ENCODE measurements at places on chromosomes 11 and 22.

GRCh38 chr11:105202844-105203548, 63.4 kb upstream of the CARD18 start:
- peak; percentile 3 for DNase-seq

DNA sequence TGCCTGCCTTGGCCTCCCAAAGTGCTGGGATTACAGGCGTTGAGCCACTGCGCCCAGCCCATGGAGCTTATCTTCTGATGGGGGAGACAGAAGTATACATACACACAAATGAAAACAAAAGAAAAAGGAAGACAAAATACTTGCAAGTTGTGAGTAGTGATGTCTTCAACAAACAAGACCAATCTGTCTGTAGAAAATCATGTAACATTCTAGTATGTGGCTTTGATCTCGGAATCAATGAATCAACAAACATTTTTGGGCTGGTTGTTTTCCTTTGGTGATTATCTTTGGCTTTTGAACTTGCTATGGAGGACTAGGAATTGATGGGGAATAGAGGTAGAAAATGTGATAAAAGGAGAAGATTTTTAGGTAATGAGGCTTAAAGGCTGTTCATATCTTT, 3.4 kb upstream of the CTNND1 start:
- no peak for DNase-seq

DNA sequence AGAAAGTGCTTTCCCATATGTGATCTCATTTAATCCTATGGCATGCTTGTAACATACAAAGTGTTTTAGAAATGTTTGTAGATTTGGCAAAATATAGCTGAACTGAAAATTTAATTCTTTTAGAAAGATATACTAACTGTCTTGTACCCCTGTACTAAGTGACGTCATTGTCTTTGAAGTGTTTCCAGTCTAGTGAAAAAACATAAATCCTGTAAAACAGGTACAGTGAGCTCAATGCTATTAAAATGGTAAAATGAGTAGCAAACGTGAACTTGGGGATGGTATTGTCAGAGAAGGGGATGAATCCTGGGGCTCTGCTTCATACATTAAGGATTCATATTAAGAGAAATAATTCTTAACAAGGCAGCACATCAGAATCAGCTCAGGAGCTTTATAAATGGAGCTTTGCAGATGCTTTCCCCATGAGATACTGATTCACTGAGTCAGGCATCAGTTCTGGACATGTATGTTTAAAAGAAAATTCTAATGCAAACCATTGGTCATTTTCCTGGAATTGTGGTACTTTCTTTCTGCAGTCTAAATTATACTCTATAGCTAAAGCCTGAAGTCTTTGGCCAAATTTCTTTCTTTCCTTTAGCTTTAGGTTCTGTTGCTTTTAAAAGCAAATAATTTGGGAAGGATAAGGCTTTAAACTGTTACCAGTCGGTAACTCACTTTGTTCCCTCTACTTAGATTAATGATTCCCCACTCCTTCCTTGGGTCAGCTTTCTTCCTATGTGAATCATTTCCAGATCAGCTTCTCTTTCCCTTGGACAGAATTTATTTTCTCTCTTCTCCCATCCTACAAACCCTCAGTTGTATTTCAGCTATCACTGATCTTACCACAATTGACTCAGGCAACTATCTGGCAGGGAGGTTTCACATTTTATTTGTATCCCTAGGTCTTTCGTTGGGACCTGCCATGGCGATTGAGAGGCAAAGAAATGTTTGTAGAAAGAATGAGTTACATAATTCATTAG, 57.5 kb upstream of the DDI1 start:
- no peak for DNase-seq

DNA sequence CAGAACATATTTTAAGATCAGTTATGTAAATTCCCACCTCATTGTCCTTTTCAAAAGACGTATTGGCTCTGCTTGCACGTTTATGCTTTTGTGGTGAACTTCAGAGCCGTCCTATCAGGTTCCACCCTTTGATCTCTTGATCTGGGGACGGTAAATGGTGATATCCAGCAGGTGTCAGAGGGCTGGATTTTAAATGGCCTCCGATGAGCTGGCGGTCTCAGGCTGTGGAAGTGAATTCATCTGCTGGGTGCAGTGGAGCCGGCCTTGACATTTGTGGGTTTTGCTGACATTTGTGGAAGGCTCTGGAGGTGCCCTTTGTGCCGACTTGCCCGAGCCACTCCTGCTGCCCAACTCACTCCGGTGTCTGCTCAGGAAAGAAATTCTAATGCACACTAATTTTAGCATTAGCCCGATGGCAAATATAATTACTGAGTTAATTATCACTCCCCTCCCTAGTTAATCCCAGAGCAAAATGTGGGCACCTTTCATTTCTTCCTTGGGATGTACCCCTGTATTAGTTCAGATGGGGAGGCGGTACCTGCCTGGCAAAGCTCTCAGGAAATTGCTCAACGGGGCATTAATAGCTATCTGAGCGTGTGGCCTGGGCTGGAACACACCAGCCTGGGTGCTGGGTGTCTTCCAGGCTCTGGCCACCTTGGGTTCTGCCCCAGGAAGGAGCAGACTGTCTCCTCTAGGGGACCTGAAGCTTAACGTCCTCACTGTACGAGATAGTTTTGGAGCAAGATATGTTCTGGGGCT, 9.1 kb downstream of the LRP5 start:
- DNase-seq, result no peak

DNA sequence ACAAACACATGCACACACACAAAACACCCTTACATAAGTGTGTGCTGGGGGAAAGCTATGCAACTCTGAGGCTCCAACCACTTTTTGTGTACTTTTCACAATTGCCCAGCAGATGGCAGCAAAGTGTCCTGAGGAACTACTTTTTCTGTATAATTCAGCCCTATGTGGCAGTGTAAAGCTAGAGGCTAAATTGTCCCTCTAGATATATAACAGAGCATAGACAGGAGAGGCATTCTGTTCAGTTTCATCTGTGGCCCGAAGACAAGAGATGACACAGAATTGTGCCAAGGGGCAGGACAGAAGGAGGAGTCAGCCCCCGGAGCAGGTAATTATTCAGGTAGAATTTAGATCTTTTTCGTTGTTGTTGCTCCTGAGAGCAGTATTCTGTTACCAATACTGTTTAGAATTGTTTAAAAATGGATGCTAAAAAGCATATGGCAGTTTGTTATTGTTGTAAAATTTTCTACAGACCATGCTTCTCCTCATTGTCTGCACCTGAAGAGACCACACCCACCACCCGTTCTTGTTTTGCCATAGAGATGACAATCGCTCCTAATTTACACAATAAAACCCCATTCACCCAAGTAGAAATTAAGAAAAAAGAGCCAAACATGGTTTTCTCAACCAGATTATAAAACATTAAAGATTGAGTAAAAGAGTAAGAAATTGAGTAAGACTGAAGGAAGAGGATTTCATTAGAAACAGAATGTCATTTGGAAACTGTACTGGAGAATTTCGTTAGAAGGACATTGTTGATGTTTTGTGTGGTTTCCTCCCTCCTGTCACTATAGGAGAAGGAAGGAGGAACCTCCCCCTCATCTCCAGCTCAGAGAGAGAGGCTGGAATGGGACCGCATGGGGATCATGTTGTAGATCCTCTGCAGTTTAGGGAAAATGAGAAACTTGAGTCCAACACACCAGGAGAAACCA, 14.5 kb upstream of the MS4A7 start:
- peak; percentile 51 for DNase-seq

All from CD4-positive, alpha-beta T cell treated with Interleukin-17A for 4 hours (primary cell).